ENCODE measurements at places on chromosomes 5 and 9.

GRCh38 chr9:22446950-22447617, 460 bp downstream of the DMRTA1 start:
- H3K27ac ChIP-seq = peak overlapping the region; percentile 85
- peaks cover 29% of the 10 kb centered on the region for H3K27me3 ChIP-seq
- H3K4me1 ChIP-seq = peaks cover 9% of the 10 kb centered on the region
- no peaks in the 10 kb centered on the region for H3K36me3 ChIP-seq
- peak; percentile 79 for DNase-seq
- peak overlapping the region; percentile 66 for H3K4me3 ChIP-seq

GRCh38 chr9:26955222-26955903, 849 bp upstream of the IFT74 start:
- peaks cover 13% of the 10 kb centered on the region for H3K4me1 ChIP-seq
- H3K27ac ChIP-seq = peak overlapping the region; percentile 91
- no peak for DNase-seq
- peak overlapping the region; percentile 58 for H3K4me3 ChIP-seq

- H3K36me3 ChIP-seq = no peaks in the 10 kb centered on the region
- peak overlapping the region; percentile 3 for H3K4me3 ChIP-seq
- peaks cover 99% of the 10 kb centered on the region for H3K27me3 ChIP-seq
- H3K4me1 ChIP-seq = peaks cover 19% of the 10 kb centered on the region
- H3K27ac ChIP-seq = no peak overlapping the region
- DNase-seq = no peak
Measured at GRCh38 chr9:976943-977837, 735 bp downstream of the DMRT3 start.

GRCh38 chr9:84811751-84812074, 142.2 kb downstream of the NTRK2 start:
- no peak overlapping the region for H3K27ac ChIP-seq
- no peaks in the 10 kb centered on the region for H3K4me1 ChIP-seq
- no peaks in the 10 kb centered on the region for H3K36me3 ChIP-seq
- H3K27me3 ChIP-seq = no peaks in the 10 kb centered on the region
- H3K4me3 ChIP-seq = no peak overlapping the region

DNA sequence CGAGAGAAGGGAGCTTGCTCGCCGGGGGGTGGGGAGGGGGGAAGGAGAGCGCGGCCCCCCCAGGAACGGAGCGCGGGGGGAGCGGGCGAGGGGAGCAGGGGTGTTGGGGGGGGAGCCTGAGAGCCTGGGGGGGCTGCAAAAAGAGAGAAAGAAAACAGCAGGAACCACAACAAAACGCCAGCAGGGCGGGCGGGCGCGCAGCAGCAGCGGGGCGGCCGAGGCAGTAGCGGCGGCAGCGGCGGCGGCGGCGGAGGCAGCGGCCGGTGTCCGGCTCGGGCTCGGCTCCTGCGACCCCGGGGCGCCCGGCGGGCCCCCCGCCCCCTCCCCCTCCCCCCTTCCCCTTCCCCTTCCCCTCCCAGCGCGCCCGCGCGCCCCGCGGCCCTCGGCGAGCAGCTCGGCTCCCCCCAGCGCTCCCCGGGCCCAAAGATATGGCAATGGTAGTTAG, 1.6 kb downstream of the NR2F1 start:
- peak overlapping the region; percentile 80 for H3K27ac ChIP-seq
- H3K27me3 ChIP-seq = peaks cover 64% of the 10 kb centered on the region
- peaks cover 31% of the 10 kb centered on the region for H3K4me1 ChIP-seq

DNA sequence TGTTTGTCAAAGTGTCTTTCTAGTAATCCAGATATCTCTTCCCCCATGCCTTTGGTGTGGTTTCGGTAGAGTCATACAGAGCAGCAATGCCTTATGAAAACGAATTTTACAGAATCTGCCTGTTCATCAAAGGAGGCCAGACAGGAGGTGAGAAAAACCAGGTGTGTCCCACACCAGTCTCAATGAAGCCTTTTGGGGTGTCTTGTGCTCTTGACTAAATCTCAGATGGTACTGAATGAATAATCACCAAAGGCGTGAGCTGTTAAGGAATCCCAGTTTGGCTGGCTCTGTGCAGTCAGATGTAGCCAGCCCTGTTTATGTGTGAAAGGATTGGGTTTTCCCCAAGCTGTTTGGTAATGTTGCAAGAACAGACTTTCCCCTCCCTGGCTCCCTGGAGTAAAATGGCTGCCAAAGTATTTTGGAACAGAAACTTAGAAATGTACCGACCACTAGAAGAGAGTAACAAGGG, 70.8 kb upstream of the CDKN2B start:
- no peak for DNase-seq
- no peak overlapping the region for H3K27ac ChIP-seq
- no peaks in the 10 kb centered on the region for H3K4me1 ChIP-seq
- H3K27me3 ChIP-seq = no peaks in the 10 kb centered on the region
- no peaks in the 10 kb centered on the region for H3K36me3 ChIP-seq

DNA sequence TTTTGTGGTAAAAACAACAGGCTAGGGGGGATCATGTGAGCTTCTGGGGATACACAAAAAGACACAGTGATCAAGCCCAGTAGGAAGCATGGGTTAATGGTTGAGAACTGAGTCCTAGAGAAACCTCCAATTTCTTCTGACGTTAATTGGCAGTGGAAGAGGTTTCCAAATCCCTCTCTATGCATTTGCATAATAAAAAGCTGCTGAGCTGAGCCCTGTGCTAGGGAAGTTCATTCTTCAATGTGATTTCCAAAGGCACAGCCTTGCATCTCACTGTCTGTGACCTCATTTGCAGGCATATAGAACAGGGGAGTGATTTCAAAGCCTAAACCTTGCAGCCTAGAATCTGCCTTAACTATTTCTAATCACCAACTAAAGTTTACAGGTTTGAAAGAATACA, 812 bp downstream of the DNAH5 start:
- no peak for DNase-seq
- H3K4me1 ChIP-seq = no peaks in the 10 kb centered on the region
- H3K4me3 ChIP-seq = no peak overlapping the region
- H3K27me3 ChIP-seq = no peaks in the 10 kb centered on the region
- no peak overlapping the region for H3K27ac ChIP-seq

- peak overlapping the region; percentile 28 for H3K27ac ChIP-seq
- H3K36me3 ChIP-seq = no peaks in the 10 kb centered on the region
- H3K27me3 ChIP-seq = no peaks in the 10 kb centered on the region
- no peak for DNase-seq
- peak overlapping the region; percentile 18 for H3K4me3 ChIP-seq
- peaks cover 9% of the 10 kb centered on the region for H3K4me1 ChIP-seq
Measured at GRCh38 chr5:15902066-15902465, 277.5 kb downstream of the MARCHF11 start.

DNA sequence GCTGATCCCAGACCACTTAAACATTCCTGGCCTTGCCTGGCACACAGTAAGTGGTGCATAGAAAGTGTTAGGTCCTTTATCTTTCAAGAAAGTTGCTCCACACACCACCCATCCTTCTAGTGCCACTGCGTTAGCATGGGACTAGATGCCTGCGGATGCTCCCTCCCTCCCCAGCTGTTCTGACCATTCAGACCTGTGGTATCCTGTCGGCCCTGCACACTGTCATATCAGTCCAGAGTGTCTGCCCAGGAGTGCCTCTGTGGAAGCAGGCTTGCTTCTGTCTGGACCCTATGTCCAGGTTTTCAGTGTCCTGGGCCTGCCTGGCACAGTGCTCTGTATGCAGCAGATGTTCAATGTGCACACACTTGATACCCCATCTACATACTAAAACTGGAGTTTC, 38.3 kb upstream of the SMU1 start:
- H3K27me3 ChIP-seq = no peaks in the 10 kb centered on the region
- peaks cover 91% of the 10 kb centered on the region for H3K36me3 ChIP-seq
- no peak overlapping the region for H3K4me3 ChIP-seq
- no peak overlapping the region for H3K27ac ChIP-seq
- DNase-seq = no peak

DNA sequence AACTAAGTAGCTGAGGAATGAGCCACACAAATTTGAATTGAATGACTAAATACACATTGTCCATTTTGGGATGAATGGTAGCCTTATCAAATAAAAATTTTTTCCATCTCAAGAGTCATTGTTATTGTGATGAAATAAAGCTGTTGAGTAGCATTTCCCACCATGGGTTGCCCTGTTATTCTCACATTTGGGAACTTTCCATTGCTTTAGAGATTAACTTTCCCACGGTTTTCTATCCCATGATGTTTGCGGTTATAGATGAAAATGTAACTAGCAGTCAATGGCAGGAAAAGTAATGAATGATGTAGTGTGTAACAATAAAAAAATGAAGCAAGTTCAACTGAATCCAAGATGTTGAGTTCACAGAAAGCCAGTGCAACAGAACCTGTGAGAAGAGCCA, 59.9 kb upstream of the PLPP1 start:
- no peaks in the 10 kb centered on the region for H3K36me3 ChIP-seq
- no peak overlapping the region for H3K27ac ChIP-seq
- DNase-seq = no peak

DNA sequence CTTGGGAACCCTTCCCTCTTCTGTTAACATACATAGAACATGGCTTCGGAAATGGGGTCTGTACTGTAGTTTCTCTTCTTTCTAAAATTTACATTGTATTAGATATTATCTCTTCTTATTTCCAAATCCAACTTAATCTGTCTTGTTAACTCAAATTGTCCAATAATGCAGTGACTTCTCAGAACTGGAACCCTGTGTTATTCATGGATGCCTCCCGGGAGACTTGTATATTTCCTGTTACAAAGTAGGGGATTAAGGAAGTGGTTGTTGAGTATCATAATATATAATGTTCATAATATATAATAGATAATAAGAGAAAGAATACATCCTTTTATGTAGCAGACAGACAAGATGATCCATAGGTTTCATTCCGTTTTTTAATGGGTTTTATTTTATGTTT, 128.4 kb downstream of the ZSWIM6 start:
- no peak for DNase-seq
- H3K36me3 ChIP-seq = no peaks in the 10 kb centered on the region
- H3K27me3 ChIP-seq = no peaks in the 10 kb centered on the region

DNA sequence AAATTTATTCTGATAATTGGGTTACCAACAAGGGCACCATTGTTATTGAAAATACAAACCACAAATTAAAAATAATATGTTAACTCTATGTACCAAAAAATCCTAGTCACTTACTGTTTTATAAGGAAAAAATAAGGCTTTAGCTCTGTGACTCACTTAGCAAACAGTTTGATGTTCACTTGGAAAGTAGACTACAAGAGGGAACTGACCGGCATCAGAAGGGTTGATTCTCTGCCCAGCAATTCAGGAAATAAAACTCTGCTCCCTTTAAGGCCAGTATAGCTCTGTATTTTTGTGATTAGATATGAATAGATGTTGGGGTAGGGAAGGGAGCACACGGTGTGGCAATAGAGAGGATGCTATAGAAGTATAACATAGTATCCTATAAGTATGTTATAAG, 671.3 kb downstream of the LRRC70 start:
- no peaks in the 10 kb centered on the region for H3K36me3 ChIP-seq
- H3K4me3 ChIP-seq = no peak overlapping the region
- no peak for DNase-seq
- H3K27me3 ChIP-seq = no peaks in the 10 kb centered on the region
- H3K4me1 ChIP-seq = no peaks in the 10 kb centered on the region
- H3K27ac ChIP-seq = no peak overlapping the region

DNA sequence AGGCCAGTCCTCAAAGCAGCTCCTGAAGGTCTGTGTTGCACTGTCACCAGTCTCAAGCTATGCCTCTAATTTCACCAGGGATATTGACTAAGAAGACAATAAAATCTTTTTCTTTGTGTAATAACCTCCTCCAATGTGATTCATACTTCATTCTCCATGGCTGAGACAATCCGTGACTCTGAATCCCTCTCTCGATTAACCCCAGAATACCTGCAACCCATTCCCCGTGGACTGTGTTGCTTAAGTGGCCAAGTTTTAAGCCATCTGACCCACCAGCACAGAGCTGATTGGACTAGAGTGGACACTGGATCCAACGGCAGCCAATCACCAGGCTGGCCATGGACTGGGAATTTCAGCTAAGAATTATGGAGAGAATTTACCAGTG, 5.4 kb upstream of the CCIN start:
- DNase-seq = no peak
- peak overlapping the region; percentile 69 for H3K27ac ChIP-seq
- peaks cover 26% of the 10 kb centered on the region for H3K4me1 ChIP-seq
- no peaks in the 10 kb centered on the region for H3K36me3 ChIP-seq
- no peaks in the 10 kb centered on the region for H3K27me3 ChIP-seq

GRCh38 chr9:130938652-130939404, at the start of gene FIBCD1:
FIBCD1 (minus strand) TSS chr9:130939247; CDS start chr9:130938607, 640 bp downstream.
- DNase-seq = no peak
- H3K4me3 ChIP-seq = peak within 1 kb of the TSS; percentile 53
- no peak within 1 kb of the TSS for H3K27ac ChIP-seq

GRCh38 chr9:137959641-137960411, 82.2 kb downstream of the CACNA1B start:
- peaks cover 3% of the 10 kb centered on the region for H3K27me3 ChIP-seq
- no peak overlapping the region for H3K4me3 ChIP-seq
- no peaks in the 10 kb centered on the region for H3K36me3 ChIP-seq
- no peak for DNase-seq

DNA sequence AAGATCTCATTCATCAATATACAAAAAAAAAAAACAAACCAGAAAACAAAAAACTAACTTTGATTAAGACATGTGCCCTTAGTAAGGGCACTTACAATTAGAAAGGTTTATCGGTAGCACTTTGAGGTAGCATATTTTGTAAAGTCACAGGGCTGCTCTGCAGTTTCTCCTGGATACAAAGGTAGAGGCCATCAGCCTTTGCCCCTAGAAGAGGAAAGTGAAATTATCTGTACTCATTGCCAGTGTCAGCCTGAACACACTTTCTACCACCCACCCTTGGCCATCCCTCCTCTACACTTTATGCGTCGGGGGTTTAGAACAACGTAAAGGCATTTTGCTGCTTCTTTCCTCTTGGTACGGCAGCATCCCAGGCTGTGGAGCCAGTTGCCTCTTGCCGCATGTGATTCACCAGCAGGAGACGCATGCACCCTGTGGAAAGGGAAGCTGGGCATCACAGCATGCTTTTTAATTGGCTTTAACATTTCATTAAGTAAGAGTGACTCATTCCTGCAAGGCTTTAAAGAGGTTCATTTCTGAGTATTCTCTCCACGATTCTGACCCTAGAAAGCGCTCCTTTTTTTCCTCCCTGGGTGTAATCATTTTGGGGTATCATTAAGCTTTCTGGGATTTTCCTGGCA, 84.6 kb downstream of the CEMIP2 start:
- H3K4me1 ChIP-seq = peaks cover 64% of the 10 kb centered on the region
- no peaks in the 10 kb centered on the region for H3K27me3 ChIP-seq
- no peak overlapping the region for H3K4me3 ChIP-seq
- H3K27ac ChIP-seq = no peak overlapping the region
- DNase-seq = peak; percentile 59

DNA sequence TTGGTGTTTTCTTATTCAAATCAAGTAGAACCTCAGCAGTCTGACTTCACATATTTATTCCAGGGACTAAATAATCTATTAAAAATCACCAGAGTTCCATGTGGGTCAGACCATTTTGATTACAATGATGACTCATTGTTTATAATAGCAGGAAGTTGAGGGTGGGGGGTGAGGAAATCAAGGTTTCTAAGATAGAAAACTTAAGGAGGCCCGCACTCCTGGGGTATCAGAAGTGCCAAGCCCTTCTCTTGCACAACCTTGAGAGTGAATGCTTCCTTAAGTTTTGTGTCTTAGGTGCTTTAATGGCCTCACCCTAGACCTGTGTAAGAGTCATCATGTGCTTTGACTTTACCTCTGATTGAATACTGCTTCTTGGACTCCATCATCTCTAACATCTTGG, 31.9 kb upstream of the NPR3 start:
- H3K36me3 ChIP-seq = no peaks in the 10 kb centered on the region
- peaks cover 6% of the 10 kb centered on the region for H3K4me1 ChIP-seq
- no peak overlapping the region for H3K27ac ChIP-seq
- H3K27me3 ChIP-seq = no peaks in the 10 kb centered on the region

GRCh38 chr5:189976-190365, 1.3 kb upstream of the LRRC14B start:
- DNase-seq = no peak
- H3K36me3 ChIP-seq = no peaks in the 10 kb centered on the region
- peaks cover 16% of the 10 kb centered on the region for H3K4me1 ChIP-seq
- no peak overlapping the region for H3K4me3 ChIP-seq
- no peak overlapping the region for H3K27ac ChIP-seq
